Stimulated activated CD8-positive, alpha-beta memory T cell treated with anti-CD3 and anti-CD28 coated beads, Interleukin-4, amount 100 ng/mL, for 1 hour (primary cell): ENCODE measurements at places on chromosomes 12 and 14.

GRCh38 chr12:54191126-54191525, 2.3 kb upstream of the SMUG1 start:
- no peak for DNase-seq

DNA sequence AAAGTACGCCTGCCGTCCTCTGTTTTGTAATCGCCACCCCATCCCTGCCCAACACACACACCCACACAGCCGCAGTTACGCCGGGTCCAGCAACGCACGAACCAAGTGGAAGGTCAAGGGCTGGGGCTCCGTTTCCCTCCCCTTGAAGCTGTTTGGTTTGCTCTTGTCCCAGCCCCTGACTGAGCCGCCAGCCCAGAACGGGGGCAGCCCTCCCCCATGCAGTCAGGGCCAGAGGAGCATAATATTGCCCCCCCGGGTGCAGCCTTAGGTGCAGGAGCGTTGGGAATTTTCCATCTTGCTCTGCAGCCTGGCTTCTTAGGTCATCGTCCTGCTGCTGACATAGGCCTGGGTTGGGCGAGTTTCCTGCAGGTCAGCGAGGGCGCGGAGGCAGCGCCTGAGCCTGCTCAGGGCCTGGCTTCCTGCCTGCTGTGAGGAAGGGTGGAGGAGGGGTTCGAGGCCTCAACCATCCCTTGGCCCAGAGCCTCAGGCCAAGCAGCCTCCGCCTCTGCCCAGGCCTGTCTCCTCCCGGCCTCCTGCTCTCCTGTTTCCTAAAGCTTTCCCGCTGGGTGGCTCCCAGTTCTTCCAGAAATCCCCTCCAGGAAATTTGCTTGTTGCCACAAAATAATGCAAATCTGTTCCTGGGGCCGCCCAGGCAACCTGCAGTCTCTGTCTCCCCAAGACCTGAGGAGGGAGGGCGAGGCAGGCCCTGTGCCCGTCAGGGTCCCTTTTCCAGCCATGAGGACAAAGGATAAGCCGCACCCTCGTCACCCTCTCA, 44.5 kb downstream of the PSMA6 start:
- no peak for DNase-seq

- no peak for DNase-seq
Observed at GRCh38 chr12:72368719-72369422, 96.7 kb downstream of the TRHDE start.

- DNase-seq: no peak
Observed at GRCh38 chr12:4932576-4932975, 22.9 kb downstream of the KCNA1 start.

DNA sequence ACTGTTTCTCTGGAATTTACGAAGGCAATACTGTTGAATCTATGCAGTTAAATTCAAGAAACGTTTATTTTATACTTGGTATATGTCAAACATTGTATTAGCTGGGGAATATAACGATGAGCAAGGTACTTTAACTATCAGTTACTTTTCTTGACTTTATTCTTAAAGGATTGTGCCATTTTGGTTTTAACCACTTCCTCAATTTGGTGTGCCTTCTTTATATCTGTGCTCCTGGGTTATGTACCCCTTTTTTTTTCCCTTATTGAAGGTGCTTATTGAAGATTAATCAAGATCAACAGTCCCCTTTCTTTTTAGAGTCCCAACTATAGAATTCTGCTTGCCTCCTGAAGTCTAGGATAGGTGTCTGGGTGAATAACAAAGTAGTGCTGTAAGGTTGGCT, 5.8 kb downstream of the RAB21 start:
- no peak for DNase-seq

- DNase-seq: no peak
Observed at GRCh38 chr12:6996040-6996441, 22.2 kb downstream of the LPCAT3 start.

DNA sequence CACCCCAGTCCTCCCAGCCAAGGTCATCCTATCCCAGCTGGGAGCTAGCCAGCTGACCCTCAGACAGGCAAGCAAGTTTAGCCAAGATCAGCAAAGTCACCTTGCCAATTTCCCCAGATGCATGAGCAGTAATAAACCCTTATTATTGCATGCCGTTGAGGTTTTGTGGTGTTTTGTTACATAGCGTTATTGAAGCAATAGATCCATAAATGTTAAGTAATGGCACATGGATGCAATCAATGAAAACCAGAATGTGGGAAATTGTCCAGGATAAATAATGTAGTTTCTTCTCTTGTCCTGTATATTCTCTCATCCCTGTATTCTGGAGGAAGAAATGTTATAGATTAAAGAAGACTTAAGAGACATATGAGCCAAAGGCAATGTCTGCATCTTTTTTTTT, 18.0 kb upstream of the TMEM260 start:
- DNase-seq: no peak
